ENCODE measurements at places on chromosomes 11 and 22.

DNA sequence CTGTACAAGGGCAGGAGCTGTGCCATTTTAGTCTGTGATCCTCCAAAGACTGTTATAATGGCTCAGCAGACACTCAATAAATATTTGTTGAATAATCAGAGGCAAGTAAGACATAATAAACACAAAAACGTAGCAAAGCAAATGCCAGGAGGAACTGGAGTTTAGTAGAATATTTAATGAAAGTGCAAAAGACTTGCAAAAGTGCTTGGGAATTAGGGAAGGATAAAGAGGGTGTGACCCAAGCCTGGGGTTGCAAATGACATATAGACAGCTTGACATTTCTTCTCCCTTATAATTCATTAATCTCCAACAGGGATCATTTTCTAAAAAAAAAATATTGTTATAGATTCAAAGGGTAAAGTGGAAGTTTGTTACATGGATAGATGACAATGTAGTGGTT, 212.7 kb upstream of the PGR start:
- DNase-seq: no peak

DNA sequence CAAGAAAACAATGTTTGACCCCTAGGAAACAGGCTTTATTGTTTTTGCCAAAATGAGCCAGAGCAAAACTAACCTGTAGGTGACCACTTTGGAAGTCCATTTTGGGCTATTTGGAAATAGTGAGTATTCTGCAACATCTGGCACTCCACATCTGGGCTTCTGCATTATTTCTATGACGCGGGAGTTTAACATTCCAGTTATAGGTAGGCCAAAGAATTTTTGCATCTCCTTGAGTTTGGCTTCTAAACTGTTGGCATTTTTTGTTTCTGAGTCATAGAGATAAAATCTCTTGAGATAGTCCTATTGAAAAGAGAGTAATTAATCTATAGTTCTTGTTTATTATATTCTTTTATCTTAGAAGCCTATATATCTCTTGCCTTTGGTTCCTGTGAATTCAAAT, 2.9 kb downstream of the MMP7 start:
- no peak for DNase-seq

DNA sequence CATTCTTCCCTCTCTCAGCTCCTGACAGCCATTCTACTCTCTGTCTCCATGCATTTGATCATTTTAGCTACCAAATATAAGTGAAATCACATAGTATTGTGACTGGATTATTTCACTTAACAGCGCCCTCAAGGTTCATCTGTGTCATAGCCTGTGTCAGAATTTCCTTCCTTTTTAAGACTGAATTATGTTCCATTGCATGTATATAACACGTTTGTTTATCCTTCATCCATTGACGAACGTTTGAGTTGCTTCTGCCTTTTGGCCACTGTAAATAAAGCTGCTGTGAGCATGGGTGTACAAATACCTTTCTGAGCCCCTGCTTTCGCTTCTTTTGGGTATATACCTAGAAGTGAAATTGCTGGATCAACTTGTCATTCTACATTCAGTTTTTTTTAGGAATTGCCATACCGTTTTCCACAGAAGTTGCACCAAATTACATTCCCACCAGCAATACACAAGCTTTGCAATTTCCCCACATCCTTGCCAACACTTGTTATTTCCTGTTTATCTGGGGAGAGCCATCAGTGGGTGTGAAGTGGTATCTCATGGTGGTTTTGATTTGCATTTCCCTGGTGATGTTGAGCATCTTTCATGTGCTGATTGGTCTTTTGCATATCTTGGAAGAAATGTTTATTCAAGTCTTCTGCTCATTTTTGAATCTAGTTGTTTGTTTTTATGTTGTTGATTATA, 17.5 kb downstream of the GLB1L2 start:
- no peak for DNase-seq

DNA sequence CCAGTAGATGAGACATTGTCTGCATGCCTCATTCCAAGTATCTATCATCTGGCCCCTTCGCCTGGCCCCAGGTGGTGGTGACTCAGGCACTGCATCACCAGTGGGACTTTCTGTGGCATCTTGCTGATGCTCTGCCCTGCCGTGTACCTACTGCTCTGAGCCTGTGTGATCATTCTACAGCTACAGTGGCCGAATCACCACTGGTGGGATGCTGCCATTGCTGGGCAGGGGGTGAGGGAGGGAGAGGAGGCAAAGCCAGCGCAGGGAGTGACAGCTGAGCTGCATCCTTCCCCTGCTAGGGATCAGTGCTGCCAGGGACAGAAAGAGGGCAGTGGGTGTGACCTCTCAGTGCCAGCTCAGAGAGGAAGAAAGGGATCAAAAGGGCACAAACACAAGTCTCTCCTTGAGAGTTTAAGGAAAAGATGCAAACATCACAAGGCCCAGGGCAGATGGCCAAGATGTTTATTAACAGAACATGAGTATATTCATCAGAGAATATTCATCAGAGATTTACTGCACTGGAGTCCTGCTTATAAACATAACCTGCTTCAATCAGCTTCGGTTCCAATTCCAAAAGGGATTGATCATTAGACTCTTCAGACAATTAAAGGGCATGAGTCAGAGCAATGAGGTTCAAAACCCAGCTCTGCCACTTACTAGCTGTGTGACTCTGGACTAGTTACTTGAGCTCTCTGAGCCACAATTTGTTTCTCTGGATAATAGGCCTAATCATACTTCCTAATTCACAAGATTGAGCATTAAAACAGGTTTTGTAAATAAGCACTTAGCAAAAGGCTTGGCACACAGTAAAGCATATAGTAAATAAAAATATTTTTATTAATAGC, 109.8 kb downstream of the NAT10 start:
- DNase-seq: no peak

GRCh38 chr11:34719303-34719848, 98.5 kb downstream of the EHF start:
- no peak for DNase-seq

DNA sequence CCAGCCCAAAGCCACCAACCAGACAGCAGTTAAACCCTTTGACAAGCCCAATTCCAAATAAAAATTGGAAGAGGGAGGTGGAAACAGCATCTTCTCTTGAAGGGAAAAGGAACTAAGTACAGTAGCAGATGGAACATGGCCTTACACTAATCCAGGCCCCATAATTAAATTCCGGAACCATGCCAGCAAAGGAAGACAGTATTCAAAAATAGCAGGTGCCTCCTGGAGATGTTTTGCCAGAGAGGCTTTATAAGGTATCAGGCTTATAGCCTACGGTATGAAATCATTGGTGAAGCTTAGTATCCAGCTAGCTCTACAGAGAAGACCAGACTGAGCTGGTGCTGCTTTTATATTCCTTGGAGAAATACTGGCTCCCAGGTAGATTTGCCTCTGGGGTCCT, 344.1 kb upstream of the API5 start:
- no peak for DNase-seq

GRCh38 chr22:46124383-46125144, 25.8 kb upstream of the PPARA start:
- no peak for DNase-seq

GRCh38 chr11:43922295-43922648, 20.2 kb upstream of the C11orf96 start:
- DNase-seq: no peak

- peak; percentile 70 for DNase-seq
These were observed 319.7 kb downstream of the CTTN start for GRCh38 chr11:70717936-70718595.

GRCh38 chr11:110242746-110243145, 53.7 kb downstream of the RDX start:
- no peak for DNase-seq

GRCh38 chr11:924406-925157, 1.1 kb upstream of the AP2A2 start:
- peak; percentile 27 for DNase-seq

- peak; percentile 76 for DNase-seq
These were observed 24.7 kb downstream of the GNAZ start for GRCh38 chr22:23094695-23095681.

DNA sequence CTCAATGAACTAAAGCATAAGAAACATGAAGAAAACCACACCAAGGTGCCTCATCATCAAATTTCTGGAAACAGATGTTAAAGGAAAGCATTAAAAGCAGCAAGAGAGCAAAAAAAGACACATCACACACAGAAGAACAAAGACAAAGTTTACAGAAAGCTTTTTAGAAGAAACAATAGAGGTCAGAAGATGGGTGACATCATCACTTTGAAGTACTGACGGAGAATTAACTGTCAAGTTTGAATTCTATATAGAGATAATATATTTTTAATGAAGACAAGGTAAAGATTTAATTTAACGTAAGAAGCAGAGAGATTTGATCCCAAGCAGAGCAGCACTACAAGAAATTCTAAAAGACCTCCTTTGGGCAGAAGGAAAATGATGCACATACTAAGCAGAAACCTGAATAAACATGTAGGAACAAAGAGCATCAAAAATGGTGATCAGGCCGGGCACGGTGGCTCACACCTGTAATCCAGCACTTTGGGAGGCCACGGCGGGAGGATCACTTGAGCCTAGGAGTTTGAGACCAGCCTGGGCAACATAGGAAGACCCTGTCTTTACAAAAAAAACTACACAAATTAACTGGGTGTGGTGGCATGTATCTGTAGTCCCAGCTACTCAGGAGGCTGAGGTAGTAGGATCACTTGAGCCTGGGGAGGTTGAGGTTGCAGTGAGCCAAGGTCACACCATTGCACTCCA, 63.3 kb upstream of the RTL6 start:
- DNase-seq: no peak

DNA sequence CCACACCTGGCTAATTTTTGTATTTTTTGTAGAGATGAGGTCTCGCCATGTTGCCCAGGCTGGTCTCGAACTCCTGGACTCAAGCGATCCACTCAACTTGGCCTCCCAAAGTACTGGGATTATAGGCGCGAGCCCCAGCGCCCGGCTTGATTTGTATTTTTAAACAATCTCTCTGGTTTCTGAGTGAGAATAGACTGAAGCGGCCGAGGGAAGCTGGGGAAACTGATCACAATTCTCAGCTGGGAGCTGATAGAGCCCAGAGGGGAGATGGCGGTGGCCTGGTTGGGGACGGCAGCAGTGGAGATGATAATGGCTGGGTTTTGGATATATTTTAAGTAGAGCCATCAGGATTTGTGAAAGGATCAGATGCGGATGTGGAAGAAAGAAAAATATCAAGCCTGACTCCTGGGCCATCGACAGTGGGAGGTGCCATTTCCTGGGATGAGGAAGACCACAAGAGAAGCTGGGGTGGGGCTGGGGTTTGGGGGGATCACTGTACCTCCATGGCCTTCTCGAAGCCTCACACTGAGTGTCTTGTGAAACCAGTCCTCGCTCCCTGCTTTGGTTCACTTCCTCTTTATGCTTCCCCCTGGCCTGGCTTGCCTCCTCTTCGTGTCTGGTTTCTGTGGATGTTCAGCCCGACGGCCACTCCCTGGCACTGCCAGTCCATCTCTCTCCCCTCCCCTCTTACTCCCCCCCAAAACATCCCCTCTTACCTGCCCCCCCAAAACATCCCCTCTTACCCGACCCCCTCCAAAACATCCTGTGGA, 51.9 kb downstream of the IGLL1 start:
- no peak for DNase-seq

- DNase-seq: no peak
These were observed 976.6 kb downstream of the FAM181B start for GRCh38 chr11:81756864-81757595.

DNA sequence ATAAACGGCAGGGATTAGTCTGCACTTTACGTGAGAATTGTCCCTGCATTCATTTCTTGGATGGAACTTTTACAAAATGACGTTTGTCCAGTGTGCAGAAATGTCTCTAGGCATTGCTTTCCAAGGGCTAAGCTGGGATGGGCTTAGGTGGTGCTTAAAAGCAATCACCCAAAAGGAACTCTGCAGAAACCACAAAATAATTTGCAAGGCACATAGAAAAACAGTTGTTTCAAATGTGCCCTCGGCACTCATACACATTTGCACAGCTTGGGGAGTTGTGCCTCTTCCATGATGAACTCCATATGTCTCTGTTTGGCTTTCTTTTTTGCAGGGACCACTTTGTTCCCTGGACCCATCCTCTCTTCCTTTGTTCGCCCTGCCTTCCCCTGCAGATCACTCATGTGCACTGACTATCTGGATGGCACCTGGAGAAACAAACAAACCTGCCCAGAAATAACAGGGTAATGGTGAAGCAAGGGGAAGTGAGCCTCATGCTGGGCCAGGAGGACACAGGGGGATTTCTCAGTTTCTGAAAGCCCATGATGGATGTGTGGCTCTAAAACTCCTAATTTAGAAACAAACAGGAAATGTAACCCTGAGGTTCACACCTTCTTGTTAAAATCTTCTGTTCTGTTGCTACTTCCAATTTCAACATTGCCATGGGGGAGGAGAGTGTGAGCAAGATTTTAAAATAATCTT, 150.2 kb downstream of the SNX19 start:
- no peak for DNase-seq

GRCh38 chr11:10307022-10307399, 2.1 kb downstream of the ADM start:
- no peak for DNase-seq

- peak; percentile 45 for DNase-seq
These were observed 16.5 kb downstream of the CERK start for GRCh38 chr22:46721501-46722085.

GRCh38 chr22:31281733-31282132, 10.6 kb downstream of the PIK3IP1 start:
- no peak for DNase-seq

- peak; percentile 98 for DNase-seq
These were observed at the start of gene ARFGAP3 for GRCh38 chr22:42856865-42857704. Gene ARFGAP3, minus strand, starts transcription at chr22:42857273. Its CDS starts 91 bp downstream, at chr22:42857182.

DNA sequence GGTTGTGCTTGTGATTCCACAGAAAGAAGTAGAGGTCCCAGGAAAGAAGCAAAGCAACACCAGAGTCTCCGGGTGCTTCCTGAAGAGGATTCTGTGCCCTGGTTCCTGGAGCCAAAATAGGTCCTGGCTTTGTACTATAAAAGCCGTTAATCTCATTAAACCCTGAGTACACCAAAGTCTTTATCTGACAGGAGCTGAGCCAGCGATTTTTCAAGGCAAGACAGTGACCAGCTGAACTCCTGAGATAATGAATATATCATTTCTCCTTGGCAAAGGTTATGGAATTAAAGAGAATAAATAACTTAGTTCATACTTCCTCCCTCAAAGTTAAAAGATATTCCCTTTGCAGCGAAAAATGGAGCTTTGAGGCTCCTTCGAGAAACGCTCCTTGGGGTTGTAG, 5.2 kb downstream of the TMEM138 start:
- DNase-seq: no peak

DNA sequence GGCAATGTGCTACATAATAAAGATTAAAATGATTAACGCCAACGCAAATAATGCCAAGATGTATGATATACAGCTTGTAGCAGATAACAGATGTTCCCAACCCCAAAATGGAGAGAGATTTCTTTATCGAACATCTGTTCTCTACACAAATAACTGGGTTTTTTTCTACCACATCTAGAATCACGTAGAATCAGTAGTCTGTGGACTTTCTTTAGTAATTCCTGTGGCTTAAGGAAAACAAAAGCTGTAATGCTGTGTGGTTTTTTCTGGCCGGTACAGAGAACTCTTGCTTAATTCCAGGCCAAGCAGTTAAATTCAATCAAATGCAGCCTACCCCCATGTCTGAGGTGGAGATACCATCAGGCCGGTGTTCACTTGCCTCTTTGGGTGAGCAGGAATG, 303.4 kb downstream of the FAT3 start:
- DNase-seq: no peak

- peak; percentile 40 for DNase-seq
These were observed 3.2 kb downstream of the NELL1 start for GRCh38 chr11:20672575-20672974.

- DNase-seq: no peak
These were observed 8.9 kb upstream of the PLAAT4 start for GRCh38 chr11:63527667-63528066.

Data from retina (tissue), 1 donor.